ENCODE measurements at places on chromosomes 11 and 22.
A peak's percentile ranks its signal among the peaks of the same experiment; 100 is the strongest.

DNA sequence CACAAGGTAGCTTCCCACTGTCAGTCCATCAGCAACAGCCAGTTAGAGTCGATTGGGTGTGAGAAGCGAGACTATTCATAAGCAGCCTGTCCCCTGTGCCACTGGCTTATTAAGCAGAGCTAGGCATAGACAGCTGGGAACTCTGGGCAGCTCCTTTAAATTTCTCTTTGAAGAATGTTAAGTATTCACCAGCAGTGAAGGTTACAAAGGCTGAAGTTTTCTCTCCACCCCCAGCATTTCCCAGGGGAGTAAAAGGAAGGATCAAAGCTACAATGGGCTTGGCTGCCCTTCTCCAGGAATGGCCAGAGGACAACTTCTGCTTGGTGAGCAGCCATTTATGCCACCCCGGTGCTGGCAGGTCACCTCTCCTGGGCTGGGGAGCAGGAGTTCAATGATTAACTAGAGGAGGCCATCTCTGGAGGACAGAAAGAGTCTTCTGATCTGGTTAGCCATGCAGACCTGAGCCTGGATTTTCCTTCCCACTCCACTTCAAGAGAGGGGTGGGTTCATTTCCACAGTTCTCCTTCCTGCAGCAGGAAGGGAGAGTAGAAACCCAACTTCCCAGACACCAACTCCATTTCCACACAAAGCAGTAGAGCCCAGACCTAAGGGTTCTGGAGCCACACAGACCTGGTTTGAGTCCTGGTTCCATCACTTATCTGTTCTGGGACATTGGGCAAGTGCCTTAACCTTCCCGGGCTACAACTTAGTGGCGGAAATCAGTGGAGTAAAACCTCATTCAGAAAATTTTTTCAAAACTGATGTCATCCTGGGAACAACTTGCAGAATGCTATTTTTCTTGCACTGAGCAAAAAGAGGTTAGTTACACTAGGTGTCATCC, 22.6 kb downstream of the POU2AF3 start:
- no peak for DNase-seq

- DNase-seq, result no peak
Measured at GRCh38 chr22:28896611-28897010, 13.2 kb downstream of the ZNRF3 start.

DNA sequence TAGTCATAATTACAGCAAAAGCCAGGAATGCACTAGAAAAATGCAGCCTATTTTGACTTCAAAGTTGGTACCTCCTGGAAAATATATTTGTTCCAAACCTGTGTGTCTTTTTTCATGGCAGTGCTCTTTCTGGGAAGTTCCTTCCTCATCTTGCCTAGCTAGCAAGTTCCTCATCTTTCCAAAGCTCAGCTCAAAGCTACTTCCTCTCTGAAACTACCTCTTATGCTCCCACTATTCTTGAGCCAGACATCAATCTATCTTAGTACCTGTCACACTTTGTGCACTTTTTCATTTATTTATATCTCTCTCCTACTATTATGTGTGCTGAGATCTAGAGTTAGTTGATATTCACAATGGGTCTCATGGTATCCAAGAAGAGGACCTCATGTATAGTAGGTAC, 191.6 kb upstream of the CCDC90B start:
- no peak for DNase-seq

DNA sequence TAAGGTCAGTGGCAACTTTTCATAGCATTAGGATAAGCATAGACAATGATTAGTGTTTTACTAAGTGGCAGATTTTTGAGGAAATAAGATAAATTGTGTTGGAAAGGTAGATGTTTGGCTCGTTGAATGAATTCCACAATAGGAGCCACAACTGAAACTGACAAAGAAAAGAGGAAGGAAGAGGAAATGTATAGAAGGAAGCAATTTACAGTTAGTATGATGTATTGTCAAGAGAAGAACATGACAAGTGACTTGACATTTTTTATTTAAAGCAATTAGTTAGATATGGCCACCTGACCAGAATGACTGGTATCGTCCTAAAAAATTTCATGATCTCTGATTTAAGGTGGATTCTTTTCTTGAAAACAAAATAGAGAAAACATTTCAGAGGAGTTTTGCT, 3.1 kb upstream of the RAG2 start:
- DNase-seq, result no peak

GRCh38 chr11:64582885-64583284, 8.1 kb upstream of the SLC22A12 start:
- no peak for DNase-seq

- no peak for DNase-seq
Measured at GRCh38 chr22:20779818-20780158, 5.9 kb downstream of the SERPIND1 start.

DNA sequence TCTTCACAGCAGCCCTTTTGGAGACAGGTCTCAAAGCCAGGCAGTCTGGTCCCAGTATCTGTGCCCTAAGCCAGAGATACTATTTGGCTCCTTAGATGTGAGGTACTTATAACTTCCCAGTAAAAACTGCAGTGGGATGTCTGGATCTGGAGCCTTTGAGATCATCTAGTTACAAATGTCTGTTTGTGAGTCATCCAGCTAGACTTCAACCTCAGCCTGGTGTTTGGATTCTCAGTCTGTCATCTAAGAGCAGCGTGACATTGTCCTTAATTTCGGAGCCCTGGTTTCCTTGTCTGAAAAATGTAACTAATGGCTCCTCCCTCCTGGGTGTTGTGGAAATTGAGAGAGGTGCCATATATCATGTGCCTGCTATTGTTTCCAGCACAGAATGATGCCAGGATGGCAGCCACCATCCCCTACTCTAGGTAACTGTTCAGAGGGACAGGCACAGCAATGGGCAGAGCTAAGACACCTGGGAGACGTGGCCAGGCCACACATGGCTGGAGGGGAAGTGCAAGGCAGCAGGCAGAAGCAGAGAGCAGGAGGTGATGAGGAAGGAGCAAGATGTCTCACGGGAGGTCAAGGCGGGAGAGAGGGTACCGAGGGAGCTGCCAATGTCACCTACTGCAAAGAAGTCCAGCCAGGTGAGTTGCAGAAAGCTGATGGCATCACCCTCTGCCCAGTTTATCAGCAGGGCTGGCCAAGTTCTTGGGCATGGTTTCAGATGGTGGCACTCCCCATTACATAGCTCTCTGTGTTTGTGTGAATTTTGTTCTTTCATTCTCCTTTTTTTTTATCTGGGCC, 20.6 kb upstream of the ST3GAL4 start:
- no peak for DNase-seq

DNA sequence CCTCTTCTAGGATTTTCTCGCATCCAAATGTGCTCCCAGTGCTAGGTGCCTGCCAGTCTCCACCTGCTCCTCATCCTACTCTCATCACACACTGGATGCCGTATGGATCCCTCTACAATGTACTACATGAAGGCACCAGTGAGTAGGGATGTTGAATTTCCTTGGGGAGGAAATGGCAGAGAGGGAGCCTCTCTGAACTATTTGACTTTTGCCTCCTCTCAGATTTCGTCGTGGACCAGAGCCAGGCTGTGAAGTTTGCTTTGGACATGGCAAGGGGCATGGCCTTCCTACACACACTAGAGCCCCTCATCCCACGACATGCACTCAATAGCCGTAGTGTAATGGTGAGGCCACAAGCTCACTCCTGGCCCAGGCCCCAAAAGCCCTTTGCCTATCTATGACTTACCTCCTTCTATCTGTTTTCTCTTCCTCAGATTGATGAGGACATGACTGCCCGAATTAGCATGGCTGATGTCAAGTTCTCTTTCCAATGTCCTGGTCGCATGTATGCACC, 2.5 kb downstream of the TAF10 start:
- DNase-seq, result no peak

DNA sequence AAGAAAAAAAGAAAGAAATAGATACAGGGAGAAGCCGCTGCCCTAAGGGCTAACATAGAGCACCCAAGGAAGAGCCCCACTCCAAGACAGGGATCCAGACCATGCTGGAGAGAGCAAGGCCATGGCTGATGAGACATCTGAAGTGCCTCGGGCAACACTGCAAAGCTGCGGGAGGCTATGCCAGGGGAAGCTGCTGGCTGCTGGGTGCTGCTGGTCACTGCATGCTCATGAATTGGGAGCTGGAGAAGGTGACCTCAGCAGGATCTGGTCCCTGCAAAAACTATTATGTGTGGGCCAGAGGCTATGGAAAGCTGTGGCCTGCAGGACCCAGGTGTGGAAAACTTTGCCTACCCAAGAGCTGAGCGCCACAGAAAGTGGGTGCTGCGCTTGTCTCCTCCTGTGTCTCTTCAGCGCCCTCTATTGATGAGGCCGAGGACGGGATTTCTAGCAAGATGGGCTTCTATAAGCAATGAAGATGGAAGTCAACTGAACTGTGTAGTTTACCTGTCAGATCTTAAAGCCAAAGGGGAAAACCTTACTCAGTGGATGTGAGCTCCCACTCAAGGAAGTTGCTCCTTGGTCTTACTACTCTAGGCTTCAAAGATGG, 17.3 kb upstream of the SLC29A2 start:
- peak; percentile 35 for DNase-seq

GRCh38 chr22:48403521-48404403, 1423.9 kb downstream of the BRD1 start:
- DNase-seq, result no peak

- no peak for DNase-seq
Measured at GRCh38 chr11:131693756-131694155, 323.3 kb downstream of the NTM start.

DNA sequence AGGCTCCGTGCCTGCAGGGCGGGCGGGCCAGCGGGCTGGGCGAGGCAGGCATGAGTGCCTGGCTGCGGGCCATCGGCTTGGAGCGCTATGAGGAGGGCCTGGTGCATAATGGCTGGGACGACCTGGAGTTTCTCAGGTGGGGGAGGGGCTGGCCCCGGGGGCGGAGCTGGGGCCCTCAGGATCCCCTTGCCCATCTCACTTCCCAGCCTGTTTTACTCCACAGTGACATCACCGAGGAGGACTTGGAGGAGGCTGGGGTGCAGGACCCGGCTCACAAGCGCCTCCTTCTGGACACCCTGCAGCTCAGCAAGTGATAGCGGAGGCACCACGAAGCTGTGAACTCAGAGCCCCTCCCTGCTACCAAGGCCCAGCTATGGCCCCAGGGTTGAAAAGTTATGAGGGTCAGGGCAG, 5.9 kb downstream of the PHOX2A start:
- no peak for DNase-seq

DNA sequence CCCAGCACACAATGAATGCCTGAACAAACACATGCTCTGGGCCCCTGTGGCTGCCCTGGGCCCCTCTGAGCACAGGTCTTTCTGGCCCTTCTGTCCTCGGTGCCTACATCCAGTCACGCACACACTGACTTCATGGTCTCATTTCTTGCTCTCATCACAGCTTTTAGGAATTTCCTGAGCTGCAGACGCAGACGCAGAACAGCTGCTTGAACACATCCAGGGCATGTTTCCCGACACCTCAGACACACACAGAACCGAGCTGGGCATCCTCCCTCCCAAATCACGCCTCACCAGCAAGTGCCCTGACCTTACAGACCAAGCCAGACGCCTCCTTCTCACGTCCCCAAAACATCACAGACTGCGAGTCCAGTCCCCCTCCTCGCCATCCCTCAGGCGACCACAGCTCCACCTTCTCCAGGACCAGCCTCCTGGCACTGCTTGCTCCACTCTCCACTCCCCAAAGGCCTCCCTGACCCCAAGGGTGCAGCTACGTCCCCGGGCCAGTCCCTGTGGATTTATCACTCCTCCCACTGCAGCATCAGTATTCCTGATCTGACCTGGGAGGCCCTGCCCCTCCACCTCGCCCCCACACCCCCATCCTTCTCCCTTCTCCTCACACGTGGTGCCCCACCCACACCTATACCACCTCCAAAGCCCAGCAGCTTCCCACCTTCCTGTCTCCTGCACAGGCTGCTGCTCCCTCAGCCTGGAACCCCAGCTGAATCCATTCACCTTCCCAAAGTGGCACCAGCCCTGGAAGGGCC, 12.9 kb downstream of the SIRT3 start:
- DNase-seq, result no peak

DNA sequence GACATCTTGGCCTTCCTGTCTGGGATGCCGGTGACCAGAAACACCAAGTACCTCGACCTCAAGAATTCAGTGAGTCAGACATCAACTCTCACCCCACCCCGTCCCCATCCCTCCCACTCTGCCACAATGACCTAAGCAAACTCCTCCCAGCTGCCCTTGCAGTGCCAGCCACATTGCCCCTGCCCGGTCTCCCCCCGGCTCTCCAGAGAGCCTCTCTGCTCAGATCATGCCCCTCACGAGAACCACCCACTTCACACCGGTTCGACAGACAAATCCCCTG, 23.6 kb upstream of the MYRF start:
- no peak for DNase-seq

DNA sequence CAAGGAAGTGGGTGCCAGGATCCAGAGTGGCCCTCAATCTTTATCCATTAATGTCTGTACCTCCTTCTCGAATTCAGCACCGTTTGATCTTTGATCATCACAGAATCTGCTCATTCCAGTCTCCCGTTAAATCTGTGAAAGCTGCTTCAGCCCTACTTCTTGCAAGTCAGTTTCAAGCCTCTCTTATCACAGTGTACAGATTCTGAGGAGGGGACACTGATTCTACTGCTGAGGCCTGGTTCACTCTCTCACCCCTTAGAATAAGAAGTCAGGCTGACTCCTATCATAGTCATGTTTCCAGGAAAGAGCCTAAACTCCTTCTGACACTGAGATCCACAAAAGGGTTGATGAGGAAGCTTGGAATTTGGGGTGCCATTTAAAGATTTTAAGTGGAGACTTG, 39.0 kb downstream of the MAML2 start:
- DNase-seq, result no peak

DNA sequence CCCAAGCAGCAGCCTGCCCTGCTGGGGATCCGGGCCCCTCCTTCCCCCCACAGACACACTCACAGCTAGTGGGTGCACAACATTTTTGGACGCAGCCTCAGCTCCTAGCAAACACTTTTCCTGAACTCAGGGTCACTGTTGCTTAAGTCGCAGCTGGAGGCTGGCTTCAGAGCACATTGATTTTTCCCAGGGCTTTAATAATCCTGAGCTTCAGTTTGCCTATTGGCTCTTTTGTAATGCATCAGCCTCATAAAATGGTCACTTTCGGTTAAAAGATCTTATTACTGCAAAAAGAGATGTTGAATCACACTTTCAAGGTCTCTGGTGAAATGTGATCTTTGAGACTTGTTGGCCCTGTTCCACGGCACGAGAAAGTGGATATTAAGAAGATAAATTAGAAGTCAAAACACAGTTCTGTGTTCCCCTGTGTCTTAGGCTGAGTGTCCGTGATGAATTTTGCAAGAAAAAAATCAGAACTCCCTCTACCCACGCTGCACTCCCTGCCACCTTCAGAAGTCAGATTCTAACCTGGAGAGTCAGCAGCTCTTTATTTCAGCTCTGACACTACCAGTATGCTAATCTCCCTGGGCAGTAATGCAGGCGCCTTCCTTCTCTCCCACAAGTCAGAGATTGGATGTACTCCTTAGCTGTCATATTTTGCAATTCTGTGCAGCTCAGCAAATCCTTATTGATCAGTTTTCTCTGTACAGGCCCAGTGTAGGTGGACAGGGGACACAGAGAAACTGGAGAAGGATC, 158.2 kb upstream of the E2F8 start:
- DNase-seq, result no peak
